ENCODE measurements at places on chromosomes 7 and 10. TPM values are rescaled to one million over a fixed set of nuclear protein-coding genes. Genes with fewer than 3 reads are reported as not detected.

The CTAGE8 gene
- polyA plus RNA-seq: not detected

The TRIM73 gene
- polyA plus RNA-seq: 1.6 TPM

The JCAD gene
- 40.2 TPM for polyA plus RNA-seq

The OTUD1 gene
- polyA plus RNA-seq: 3.6 TPM

The ATRNL1 gene
- 0.94 TPM for polyA plus RNA-seq

The ST8SIA6 gene
- polyA plus RNA-seq: 0.33 TPM
